Vagina (tissue), 2 donors: ENCODE measurements at places on chromosomes 5 and 9.

DNA sequence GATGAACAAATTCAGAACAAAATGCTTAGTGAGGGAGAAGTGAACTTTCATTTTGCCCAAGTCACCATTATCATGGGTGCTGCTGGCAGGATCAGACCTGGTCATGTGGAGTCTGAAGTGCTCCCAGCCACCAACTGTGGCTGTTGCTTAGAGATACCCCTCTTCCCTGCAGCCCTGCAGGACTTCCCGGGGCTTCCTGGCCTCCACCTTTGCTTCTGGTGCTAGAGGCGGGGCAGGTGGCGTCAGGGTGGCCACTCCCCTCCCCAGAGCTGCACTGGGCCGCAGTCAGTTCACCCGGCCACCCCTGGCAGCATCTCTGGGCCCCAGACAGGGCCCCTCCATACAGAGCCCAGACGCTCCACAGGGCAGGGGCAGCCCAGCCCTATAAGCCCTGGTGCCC, 30.0 kb upstream of the SLC12A7 start:
- no peak for DNase-seq

GRCh38 chr9:107975426-107976010, 485.9 kb upstream of the KLF4 start:
- no peak for DNase-seq

DNA sequence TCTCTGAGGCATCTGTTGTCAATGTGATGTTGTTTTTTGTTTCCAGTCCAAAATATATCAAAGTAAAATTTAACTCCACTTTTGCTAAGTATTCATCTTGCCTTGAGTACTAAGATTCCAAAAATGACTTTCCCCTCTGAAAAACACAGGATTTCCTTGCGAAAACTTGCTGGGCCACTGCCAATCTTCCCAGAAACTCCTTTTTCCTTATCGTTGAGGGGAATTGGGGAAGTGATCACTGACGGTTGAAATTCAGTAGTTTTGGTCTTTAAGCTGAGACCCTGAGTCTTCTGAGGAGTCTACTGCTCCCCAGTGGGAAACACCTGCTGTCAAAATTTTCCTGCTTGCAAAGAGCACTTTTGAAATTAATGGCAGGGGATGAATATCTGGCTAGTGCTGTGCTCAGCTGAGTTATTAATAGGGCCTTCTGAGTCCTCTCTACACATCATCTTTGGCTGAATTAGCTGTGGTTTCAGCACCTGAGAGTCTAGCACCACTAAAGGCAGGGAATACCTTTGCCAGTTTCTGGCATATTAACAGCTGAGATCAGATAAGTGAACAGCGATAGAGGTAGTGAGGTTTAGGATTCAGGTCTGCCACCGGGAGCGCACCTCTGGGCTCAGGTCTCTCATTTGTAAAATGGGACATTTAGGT, 18.0 kb downstream of the TLR4 start:
- DNase-seq = no peak

- DNase-seq = no peak
Measured at GRCh38 chr9:126386088-126386487, 59.5 kb downstream of the MVB12B start.

DNA sequence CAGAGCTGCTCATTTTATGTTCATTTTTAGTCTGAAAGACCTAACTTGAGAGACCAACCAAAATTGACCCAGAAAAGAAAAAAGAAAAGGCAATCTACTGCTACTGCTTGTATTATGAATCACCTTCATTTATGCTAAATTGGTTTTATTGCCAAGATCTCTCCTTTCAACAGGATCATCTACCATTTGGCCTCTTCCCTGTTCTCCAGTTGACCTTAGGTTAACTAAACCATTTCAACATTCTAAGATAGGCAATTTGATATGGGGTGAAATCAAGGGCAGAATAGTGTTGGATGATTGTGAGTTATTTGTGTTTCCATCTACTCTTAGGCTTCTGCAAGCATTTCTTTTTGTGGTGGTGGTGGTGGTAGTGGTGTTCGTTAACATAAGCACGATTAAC, 48.3 kb upstream of the POU4F3 start:
- DNase-seq = no peak
